ENCODE measurements at places on chromosomes 4 and X.

DNA sequence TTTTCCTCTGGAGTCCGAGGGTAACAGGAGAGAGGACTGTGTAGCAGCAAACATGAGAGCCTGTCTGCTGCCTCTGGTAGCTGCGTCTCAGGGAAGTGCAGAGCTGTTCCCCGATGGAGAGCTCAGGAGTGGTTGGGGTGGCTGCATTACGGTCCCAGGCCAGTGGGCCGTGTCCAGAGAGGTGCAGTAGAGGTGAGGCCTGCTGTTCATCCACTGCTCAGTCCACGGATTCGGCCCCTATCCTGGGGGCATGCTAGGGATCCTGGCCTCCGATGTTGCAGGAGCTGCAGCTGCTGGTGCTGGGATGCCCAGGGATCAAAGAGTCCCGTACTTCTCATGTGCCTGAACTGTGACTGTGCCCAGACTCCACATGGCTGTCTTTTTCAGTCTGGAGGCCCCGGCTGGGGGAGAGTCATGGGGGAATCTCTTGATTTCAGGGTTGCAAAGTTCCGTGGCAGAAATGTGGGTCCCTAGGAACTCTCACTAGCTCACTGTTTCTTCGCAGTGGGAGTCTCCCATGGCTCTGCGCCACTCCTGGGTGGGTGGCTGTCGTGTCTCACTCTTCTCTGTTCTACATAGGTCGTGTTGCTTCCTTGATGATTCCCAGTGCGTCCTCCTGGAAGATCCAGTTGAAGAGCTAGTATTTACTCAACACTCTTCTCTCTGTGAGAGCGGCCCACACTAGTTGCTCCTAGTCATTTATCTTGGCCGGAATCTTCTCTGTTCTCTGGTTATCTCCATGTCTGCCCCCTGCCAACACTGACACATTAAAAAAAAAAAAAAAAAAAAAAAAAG lies 109.5 kb upstream of the CENPE start:
- peak; percentile 3 for DNase-seq

DNA sequence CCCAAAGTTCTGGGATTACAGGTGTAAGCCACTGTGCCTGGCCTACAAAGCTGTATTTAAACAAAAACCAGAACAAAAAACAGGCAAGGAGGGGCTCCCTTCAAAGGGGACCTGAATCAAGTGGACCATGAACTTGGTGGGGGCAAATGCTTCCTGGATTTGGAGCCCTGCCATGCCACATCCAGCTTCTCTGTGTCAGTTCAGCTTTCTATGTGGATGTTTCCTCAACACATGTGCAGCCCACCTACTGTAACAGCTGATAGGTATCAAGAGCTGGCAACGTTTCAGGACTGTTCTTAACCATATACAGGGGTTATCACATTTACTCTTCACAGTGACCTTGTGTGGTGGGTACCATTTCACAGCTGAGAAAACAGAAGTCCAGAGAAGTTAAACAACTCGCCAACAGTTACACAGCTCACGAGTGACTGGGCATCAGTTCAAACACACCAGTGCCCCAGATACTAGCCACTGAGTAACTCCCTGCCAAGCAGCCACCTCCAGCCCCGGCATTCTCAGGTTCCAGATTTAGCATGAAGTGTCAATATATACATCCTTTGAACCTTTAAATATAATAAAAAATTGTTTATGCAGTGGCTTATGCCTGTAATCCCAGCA lies 7.5 kb downstream of the GPR143 start:
- no peak for DNase-seq

DNA sequence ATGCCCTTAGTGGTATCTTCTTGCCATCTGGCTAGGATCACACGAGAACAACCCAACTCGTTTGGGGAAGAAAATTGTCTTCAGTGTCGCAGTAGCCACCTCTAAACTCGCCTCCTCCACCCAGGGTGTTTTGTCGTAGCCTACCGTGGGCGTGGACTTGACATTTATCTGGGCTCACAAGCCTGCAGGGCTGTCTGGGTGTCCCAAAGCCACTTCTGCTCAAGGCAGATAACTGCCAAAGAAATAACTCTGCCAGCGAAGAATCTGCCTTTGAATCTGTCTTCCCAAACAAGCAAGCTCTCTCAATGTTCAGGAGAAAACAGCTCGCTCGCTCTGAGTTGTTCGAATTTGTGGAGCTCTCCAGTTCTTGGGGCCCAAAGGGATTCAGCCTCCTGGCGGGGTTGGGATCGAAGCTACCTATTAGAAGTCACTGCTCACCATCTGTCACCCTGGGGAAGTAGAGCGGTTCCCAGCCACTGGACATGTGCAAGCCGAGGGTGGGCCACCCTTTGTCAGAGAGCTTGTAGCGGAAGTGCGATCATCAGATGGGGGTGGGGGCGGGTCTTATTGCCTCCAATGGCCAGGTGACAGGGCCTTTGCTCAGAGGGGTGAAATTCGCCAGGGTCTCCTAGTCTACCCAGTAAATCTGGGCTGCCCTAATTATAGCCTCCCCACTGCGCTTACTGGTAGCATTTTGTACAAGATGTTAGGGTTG lies 14.8 kb downstream of the BLOC1S4 start:
- DNase-seq, result no peak

DNA sequence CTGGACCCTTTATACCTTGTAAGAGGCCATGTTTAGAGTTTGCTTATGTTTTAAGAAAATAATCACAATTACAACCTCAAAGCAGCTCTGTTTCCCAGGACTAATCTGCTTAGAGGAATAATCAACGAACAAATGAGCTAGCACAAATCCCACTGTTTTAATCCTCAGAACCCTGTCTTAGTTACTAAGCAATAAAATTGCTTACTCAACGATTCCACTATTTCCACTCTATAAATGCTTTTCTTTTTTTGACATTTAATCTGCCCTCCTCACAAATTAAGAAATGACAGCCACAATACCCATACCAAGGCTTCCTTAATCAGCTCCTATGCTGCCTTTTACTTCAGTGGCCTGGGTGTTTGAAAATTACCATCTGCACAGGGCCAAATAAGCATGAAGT lies 48.8 kb downstream of the FAM120C start:
- DNase-seq, result no peak

DNA sequence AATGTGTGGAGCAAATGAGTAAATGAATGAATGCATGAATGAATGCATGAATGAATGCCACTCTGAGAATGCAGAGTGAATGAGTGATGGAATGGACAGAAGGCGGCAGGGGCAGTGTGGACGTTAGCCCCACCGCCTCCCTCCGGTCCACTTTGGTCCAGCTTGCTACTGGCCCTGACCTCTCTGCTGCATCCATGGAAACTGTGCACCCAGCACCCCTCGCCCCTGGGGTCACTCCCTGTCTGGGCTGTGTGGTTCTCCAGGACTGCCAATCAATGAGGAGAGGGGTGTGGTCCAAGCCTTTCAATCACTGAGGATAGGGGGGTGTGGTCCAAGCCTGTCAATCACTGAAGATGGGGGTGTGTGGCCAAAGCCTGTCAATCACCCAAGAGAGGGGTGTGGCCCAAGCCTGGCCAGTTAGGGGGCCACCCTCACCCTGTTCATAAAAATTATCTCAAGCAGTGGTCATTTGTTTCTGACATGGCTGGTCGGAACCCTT lies 39.2 kb upstream of the ASMTL start:
- DNase-seq, result no peak

DNA sequence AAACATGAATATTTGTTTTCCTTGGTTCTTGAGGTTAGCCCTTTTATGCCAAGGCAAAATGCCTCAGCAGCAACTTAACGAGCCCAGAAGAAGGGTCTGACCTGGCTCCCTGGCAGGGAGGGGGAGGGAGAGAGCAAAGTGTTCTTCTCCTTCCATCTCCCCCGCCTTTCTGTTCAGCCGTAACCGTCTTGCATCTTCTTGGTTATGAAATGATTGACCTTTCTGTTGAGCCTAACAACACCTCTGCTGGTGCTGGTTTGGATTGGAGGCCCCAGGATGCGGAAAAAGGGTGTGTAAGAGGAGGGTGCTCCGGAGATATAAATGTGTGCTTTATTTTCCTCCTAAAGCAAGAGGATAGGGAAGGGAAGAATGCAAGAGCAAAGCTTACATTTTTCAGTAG lies 44.7 kb downstream of the PTTG2 start:
- no peak for DNase-seq

DNA sequence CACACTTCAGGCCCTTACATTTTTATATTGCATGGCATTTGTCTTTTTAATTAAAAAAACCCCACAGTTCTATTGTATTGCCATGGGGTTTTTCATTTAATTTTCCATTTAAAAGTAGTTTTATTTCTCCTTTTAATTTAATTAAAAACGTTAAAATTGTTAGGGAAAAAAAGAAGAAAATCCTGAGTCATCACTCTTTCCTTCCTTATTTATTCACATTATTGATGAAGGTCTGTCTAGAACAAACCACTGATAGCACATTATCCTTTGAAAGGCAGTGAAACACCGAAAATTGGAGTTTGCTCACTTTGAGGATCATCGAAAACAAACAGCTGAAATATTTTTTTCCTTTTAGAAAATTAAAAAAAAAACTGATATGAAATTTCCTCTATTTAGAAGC lies 759.7 kb upstream of the MAGEB2 start:
- DNase-seq, result no peak

- DNase-seq, result no peak
Observed at GRCh38 chrX:9196961-9197640, 163.2 kb upstream of the FAM9B start.

- no peak for DNase-seq
Observed at GRCh38 chr4:102734591-102735385, 26.0 kb downstream of the MANBA start.

DNA sequence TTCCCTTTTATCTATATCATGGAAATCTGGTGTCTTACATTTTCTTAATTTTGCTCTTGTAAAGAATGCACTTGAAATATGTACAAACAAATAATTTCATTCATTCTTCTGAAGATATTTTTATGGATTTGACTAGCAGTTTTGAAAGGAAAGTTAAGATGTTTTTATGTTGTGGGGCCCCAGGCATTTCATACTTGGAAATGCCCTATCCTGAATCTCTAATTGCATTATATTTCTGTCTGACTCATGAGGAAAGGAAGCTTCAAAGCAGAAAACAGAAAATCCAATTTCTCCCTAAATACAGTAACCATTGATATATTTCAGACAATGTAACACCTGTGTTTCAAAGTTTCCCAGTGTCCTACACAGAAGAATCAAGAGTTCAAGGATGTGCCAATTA lies 73.2 kb upstream of the NPNT start:
- no peak for DNase-seq

GRCh38 chr4:69977582-69977981 lies 12.1 kb upstream of the CSN2 start:
- no peak for DNase-seq

DNA sequence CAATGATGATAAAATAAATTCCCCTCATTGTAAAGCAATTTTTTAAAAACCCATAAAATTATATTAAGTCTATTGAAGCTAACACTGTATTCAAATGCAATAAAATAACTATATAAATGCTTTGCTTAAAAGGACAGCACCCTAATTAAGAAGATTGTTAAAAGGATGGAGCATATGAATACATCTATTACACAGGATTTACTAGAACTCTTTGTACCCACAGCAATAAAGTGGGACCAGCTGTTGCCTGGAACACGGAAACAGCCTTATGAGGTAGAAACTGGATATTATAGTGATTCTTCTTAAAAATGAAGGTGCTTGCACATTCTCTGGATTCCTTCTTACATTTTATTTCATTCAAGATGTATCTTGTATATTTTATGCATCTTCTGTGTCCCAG lies 298.7 kb upstream of the KLF3 start:
- no peak for DNase-seq

GRCh38 chrX:71549986-71550385 lies 17.1 kb downstream of the OGT start:
- DNase-seq, result no peak

DNA sequence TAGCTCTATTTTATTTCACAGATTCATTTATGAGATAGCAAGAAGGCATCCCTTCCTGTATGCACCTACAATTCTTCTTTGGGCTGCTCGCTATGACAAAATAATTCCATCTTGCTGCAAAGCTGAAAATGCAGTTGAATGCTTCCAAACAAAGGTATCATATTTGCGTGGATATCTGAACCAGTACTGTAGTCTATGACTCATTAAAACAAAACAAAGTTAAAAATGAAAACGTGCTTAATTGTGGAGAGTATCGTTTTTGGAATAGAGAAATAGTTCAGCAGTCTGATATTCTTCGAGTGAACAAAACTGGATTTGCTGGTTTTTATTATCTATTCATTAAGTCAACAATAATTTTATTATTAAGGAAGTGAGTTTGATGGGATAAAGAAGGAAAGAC lies 6.3 kb downstream of the AFP start:
- DNase-seq, result no peak

GRCh38 chr4:15771216-15772058 lies 6.7 kb upstream of the CD38 start:
- no peak for DNase-seq

- no peak for DNase-seq
Observed at GRCh38 chrX:44310227-44310626, 33.2 kb downstream of the EFHC2 start.

DNA sequence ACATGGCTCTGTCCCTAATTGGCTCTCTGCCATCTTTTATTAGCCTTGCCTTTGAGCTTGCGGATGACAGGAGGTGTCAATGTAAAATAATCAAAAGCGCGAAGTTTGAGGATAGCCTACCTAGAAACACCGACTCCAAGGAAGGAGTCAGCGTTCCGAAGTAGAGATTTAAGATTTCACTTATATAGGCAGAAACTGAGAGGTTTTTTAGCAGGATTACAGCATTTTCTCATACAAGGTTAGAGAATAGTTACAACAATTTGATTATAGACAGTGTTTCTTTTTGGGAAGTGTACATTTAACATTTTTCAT lies 499 bp upstream of the NFXL1 start:
- no peak for DNase-seq

- DNase-seq, result no peak
Observed at GRCh38 chrX:10926404-10926803, 184.7 kb upstream of the HCCS start.

GRCh38 chr4:8746523-8747466 lies 124.8 kb downstream of the HMX1 start:
- DNase-seq, result no peak

DNA sequence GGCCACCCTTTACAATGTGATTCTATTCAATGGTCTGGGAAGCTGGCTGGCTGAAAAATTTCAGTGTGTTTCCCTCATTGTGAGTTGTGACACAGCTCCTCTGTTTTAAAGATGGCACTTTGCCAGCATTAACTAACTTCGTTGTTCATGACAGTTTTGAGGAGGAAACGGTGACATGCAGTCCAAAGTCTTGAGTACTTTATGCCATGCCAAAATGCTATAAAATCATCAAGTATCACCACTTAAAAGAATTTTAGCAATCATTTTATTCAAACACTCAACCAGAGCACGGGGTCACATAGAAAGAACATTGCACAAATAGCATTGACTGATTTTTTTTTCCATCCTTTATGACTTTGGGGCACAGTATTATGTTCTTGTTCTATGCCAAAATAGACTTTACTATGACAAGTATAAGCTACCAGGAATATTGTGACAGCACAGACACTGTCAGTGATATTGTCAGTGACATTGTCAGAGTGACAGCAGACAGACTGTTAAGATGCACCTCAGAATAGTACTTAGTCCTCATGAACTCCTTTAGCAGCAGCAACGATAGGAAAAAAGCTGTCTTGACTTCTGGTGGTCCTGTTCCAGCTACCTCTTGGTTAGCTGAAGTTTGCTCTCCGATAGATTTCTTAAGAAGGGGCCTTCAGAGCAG lies 46.7 kb downstream of the CXCL13 start:
- peak; percentile 53 for DNase-seq
